RWPE2 (cell line): ENCODE measurements at places on chromosomes 1 and 21.
A peak's percentile ranks its signal among the peaks of the same experiment; 100 is the strongest.

GRCh38 chr1:186059752-186060151, 315.3 kb downstream of the TPR start:
- no peak for DNase-seq

DNA sequence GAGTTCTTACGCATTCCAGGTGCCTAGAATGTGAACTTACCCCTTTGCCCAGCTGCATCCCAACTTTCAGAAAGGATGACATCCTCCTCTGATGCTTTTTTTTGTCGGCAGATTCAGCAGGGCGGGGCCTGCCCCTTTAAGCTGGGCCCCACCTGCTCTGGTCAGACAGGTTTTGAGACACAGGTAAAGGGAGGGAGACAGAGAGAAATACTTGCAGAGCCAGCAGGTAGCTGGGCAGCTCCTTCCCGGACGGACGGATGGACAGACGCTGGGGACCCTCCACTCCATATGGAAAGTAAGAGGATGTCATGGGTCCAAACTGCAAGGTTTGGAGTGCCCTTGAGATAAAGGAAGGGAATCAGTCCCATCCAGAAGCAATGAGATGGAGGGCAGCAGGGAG, at the start of gene TMEM79:
TMEM79 (plus strand) TSS at position 214 of the 400 bp plus-strand sequence. CDS start 902 bp downstream, outside the sequence.
- no peak for DNase-seq

GRCh38 chr1:44417351-44418021, 12.4 kb downstream of the RNF220 start:
- DNase-seq, result no peak

GRCh38 chr1:183025010-183025337, 1.8 kb downstream of the LAMC1 start:
- DNase-seq, result no peak

GRCh38 chr1:179105393-179105792, 23.5 kb downstream of the TOR3A start:
- DNase-seq, result no peak

DNA sequence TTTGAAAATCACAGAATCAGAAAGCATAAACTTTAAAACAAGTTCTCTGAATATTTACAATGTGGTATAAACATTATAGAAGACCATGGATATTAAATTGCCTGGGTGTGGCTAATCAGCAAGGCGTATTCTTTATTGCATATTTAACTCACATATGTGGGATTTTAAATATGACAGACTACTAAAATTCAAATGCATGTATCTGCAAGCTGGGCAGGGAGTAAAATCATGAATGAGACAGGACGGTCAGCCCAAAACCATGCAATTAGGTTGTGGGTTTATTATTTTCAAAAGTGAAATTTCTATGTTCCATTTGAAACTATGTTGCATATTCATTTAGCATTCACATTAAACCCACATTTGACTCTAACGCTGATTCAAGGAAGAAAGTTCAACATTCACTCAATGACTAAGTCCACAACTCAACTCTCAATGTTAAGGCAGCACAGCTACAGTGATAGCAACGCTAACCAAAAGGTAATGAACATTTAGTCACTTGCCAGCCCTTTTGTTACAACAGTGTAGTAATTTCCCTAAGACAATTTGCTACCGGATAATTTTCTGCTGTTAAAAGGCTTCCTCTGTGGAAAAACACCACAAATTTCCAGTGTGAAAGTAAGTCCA, 6.3 kb upstream of the SYNJ1 start:
- DNase-seq, result no peak

DNA sequence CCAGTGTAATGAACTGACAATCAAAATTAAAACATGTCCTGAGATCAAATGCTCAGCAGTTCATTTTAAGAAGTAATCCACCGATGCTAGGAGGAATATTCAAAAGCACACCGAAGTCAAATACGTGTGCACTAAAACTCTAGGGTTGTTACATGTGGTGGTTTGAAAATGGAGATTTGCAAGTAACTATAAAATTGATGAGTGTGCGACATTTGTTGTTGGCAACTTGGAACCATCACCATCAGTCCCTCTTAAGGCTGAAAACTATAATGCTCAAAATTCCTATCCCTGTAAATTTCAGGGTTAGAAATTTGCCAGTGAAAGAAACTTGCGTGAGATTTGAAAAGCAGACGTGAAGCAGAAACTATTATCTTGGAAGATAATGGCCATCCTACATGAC, 13.3 kb upstream of the SGIP1 start:
- DNase-seq, result no peak

- no peak for DNase-seq
Measured at GRCh38 chr21:45740491-45741357, 97.2 kb downstream of the PCBP3 start.

DNA sequence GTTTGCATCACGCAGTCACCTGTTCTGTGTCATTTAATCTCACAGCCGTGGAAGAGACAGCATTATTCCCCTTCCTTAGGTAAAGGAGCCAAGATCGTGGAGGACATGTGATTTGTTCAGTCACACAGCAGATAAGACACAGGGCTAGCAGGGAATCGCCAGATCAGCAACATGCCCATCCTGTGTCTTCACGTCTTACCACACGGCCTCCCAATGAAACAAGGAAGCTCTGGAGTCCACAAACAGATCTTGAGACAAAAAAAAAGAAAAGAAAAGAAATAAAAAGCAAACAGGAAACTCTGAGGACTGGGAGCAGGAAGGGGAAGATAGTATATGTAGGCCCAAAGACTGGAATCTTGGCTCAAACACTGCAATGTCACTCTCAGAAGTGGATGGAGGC, 155.3 kb downstream of the ADSS2 start:
- DNase-seq, result no peak

- DNase-seq, result no peak
Measured at GRCh38 chr1:43757343-43758053, 50.2 kb downstream of the ST3GAL3 start.

DNA sequence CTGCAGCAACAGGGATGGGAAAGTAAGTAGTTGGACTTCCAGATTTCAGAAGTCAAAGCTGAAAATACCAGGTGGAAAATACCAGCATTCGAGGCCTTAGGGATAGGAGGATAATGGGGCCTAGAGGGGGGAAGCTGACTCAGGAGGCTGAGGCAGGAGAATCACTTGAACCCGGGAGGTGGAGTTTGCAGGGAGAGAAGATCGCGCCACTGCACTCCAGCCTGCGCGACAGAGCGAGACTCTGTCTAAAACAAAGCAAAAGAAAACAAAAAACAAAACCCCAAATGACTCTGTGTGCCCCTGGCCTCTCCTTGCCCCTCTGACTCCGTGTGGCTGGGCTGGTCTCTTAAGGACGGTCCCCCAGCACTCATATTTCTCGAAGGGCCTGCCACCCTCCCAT, 3.4 kb downstream of the SH2D2A start:
- DNase-seq, result no peak

DNA sequence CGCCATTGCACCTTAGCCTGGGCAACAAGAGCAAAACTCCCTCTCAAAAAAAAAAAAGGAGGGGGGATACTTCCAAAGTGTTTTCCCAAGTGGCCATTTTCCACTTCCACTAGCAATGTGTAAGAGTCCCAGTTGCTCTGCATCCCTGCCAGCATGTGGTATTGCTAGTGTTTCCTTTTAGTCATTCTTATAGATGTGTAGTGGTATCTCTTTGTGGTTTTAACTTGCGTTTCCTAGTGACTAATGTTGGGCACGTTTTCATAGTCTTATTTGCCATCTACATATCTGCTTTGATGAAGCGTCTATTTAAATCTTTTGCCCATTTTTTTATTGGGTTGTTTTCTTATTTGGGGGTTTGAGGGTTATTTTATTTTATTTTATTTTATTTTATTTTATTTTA, 31.1 kb downstream of the INAVA start:
- DNase-seq, result no peak

- no peak for DNase-seq
Measured at GRCh38 chr21:35438643-35439404, 389.7 kb upstream of the RUNX1 start.

DNA sequence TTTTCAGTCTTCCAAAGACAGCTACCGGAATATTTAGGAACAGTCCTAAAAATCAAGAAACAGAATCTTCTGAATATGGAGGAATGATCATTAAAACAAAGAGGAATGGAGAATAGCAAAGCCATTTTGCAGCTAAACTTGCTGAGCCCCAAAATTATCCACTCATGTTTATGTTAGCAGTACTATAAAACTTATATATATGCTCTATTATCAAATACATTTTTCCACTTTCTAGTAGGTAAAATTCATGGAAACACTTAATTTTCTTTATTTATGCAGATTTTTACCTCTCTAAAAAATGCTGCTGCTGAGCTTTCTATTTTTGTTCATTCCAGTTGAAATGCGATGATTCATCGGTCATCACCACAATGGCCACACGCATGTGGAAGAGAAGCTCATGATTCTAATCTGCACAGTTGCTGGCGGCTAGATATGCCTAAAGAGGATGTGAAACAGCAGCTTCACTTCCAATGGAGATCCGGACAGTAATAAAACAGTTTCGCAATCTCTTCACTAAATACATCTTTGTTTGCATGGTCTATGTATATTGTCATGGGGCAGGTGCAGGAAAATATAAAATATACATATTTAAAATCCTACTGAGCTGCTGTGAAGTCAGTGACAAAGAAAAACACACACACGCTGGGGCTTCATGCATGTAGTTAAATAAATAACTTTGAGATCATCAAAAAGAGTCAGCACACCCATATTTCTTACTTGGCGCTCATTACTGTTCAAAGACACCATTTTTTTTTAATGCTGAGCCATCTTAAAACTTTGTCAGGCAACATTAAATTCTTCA, 292.2 kb downstream of the SMYD3 start:
- no peak for DNase-seq

DNA sequence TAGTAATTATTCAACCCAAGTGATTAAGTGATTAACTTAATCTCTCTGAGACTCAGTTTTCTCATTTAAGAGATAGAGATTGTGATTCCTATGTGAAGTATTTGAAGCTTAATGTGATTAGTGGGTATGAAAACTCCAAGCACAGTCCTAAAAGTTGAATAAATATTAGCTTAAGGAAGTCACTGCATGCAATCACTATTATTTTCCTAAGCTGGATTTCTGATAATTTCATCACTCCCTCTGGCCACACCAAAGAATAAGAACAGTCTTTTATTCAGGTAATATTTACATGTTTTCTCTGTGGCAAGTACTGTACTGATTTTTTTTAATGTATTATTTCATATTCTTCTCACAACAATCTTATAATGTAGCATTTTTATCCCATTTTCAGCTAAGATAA, 31.1 kb downstream of the CD55 start:
- no peak for DNase-seq

- DNase-seq, result no peak
Measured at GRCh38 chr1:78980511-78980910, 26.0 kb downstream of the ADGRL4 start.

DNA sequence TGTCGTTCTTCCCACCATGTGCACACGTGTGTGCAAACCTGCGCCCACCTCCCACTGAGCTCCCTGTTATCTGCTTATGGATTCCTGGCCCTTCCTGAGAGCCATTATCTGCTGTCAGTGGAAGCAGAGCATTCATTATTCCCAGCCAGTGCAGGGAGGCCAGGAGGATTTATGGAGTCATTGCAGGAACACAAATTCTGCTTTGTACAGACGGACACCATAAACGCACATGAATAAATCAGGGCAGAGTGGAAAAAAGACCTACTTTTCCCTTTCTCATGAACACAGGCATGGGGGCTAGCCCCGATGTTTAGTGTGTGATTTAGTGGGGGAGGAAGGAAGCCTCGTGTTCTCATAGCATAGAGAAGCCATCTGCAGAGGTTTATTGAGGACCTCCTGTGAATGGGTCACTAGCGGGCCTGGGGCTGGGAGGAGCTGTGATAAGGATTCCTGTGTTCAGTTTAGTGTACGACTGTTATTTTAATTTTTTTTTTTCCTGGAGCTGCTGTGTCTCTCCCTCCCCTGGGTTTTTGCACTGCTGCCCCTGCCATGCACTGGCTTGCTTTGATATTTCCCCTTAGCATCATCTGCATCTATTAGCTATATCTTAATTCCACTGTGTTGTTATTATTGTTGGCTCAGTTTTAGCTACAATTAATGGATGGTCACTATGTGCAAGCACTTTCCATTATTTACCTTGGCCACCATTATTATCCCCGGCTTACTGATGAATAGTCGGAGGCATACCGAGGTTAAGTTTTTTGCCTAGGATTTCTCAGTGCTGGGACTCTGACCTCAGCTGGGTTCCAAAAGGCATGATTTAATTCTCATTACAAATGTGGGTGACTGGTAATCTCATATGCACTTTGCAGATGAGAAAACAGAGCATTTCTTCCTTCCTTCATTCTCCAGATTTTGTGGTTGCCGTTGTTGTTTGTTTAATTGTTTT, 33.0 kb downstream of the HUNK start:
- no peak for DNase-seq

DNA sequence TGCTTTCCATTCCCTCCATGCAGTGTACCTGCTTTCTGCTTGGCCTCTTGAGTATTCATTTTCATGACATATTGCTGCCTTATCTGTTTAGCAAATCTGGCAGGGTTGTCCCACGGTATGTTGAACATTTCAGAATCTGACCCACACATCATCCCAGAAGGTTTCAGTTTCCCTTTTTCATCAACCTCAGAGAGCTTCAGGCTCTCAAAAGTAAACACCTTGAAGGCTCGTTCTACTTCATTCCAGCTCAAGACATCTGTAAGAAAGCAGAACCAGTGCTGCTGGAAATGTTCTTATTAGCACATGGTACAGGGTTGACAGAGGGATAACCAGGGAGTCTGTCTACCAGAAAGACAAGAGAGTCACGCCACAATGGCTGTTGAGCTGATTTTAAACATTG, 103.6 kb downstream of the SPAG17 start:
- no peak for DNase-seq

GRCh38 chr1:149886396-149887195, 12.8 kb upstream of the BOLA1 start:
- DNase-seq, result peak; percentile 87

GRCh38 chr1:46456411-46456963, 33.1 kb upstream of the DMBX1 start:
- DNase-seq, result no peak

DNA sequence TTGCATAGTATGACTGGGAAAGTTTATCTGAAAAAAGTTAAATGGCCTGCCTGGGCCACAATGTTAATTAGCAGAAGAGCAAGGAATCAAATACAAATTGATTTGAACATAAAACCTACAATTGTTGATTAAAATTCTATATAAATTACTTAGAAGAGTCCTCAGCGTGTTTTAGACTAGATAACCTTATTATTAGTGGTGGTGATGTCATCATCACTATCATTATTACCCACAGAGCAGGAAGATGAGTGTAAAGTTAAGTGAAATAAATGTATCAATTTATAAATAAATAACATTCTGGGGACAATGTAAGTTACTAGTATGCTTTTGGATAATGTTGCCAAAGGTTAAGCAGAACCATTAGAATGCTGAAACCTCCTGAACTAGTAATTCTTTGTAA, 46.1 kb downstream of the RBM11 start:
- DNase-seq, result no peak

DNA sequence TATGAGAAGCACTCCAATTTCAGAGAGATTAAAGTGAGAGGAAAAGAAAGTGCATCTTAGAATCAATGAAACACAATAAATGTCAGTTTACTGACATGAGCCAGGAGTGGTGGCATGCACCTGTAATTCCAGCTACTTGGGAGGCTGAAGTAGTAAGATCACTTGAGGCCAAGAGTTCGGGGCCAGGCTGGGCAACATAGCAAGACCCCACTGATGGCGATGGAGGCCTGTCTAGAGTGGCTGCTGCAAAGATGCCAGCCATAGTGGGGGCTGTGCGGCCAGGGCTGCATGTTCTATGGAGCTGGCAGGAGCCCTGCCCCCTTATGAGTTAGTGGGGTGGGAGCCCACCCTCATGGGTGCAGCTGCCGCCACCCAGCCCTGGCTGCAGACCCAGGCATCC, 27.3 kb downstream of the ZCCHC17 start:
- DNase-seq, result no peak

- DNase-seq, result no peak
Measured at GRCh38 chr1:98794196-98794886, 132.8 kb downstream of the SNX7 start.
